ENCODE measurements at places on chromosomes 2 and 18.
A peak's percentile ranks its signal among the peaks of the same experiment; 100 is the strongest.

- no peak for DNase-seq
These were observed 191.7 kb downstream of the GBX2 start for GRCh38 chr2:235976516-235976915.

GRCh38 chr18:69636529-69637301, 236.0 kb downstream of the DOK6 start:
- no peak for DNase-seq

DNA sequence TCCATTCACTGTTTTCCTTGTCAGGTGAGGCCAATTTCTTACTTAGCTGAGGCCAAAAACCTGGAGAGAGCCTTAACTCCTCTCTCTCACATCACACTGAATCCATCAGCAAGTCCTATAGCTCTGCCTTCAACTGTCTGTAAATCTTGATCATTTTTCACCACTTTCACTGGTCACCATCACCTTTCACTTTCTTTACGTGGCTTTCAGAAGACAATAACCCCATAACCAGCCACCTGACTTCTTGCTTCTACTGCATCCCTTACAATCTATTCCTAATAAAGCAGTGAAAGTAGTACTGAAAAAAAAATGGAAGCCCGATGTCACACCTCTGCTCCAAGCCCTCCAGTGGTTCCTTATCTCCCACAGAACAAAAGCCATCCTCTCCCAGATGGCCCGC, 7.7 kb downstream of the LOXL3 start:
- DNase-seq = no peak

- peak; percentile 55 for DNase-seq
These were observed 6.7 kb downstream of the COA5 start for GRCh38 chr2:98601532-98602132.

- peak; percentile 32 for DNase-seq
These were observed 4.1 kb downstream of the ZEB2 start for GRCh38 chr2:144515696-144516410.

GRCh38 chr2:42095923-42096408, 48.1 kb downstream of the PKDCC start:
- peak; percentile 69 for DNase-seq

GRCh38 chr2:177171418-177171865, 41.2 kb upstream of the HNRNPA3 start:
- DNase-seq = peak; percentile 66

- peak; percentile 91 for DNase-seq
These were observed 12.4 kb downstream of the COPS8 start for GRCh38 chr2:237097911-237098702.

GRCh38 chr2:144438801-144439631, 80.9 kb downstream of the ZEB2 start:
- no peak for DNase-seq

All from A172 (cell line).